BJ (cell line): ENCODE measurements at places on chromosomes 7 and 10.

DNA sequence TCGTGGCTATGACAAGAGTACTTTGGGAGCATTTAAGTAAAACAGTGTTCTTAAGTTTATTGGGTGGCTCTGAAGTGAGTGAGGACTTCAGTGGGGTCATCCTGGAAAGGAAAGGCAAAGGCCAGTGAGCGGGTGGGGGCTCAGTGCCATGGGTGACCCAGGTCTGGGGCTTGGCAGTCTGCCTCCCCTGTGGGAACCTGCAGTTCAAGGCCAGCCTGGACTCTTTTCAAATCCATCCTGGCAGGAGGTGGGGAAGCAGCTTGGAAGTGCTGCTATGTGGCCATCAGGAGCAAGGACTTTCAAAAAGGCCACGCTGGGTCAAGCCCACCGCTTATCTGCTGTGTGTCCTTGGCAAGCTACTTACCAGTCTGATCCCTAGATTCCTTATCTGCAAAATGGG lies 148.9 kb upstream of the NPS start:
- DNase-seq, result no peak

- DNase-seq, result no peak
Observed at GRCh38 chr7:93828260-93828659, 62.3 kb downstream of the TFPI2 start.

GRCh38 chr10:59991661-59992060 lies 85.3 kb upstream of the CCDC6 start:
- DNase-seq, result peak; percentile 5

- no peak for DNase-seq
Observed at GRCh38 chr7:150959739-150960734, 18.1 kb downstream of the KCNH2 start.

GRCh38 chr7:45417268-45417667 lies 156.9 kb upstream of the ADCY1 start:
- DNase-seq, result no peak

GRCh38 chr10:79995979-79996634 lies 47.2 kb upstream of the SFTPD start:
- DNase-seq, result no peak

DNA sequence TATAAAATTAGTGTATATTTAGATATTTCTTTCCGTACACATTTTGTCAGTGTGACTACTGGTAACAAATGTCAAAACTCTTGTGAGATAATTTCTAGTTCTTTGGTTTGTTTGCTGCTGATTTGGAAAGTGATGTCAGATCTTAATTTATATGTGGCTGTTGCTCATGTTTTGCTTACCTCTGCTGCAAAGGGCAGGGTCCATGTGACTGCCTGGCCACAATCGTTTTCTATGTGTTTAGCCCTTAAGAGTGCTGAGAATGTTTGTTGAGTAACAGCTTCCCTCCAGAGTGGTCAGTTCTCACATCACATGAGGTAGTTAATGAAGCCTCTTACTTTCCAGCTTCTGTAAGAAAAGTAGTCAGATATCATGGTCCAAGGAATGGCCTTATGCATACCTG lies 4.2 kb downstream of the NRBF2 start:
- DNase-seq, result no peak

DNA sequence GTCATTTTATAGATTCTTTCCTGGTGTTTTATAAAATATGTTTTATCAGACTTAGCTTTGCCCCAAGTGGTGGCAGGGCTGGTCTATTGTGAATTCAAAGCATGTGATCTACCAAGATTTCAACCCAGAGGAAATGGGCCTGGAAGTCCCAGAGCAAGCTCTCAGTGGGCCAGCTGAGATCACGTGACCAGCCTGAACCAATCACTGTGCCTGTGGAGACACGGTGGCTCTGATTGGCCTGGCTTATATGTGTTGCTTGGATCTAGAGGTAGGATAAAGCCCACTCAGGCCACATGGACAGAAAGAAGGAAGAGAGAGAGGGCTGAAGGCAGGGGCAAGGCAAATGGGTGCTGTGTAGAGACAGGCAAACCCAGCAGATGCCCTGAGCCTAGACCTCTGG lies 65.5 kb upstream of the GATA3 start:
- no peak for DNase-seq

GRCh38 chr10:24664991-24665390 lies 58.7 kb downstream of the ARHGAP21 start:
- DNase-seq, result no peak

DNA sequence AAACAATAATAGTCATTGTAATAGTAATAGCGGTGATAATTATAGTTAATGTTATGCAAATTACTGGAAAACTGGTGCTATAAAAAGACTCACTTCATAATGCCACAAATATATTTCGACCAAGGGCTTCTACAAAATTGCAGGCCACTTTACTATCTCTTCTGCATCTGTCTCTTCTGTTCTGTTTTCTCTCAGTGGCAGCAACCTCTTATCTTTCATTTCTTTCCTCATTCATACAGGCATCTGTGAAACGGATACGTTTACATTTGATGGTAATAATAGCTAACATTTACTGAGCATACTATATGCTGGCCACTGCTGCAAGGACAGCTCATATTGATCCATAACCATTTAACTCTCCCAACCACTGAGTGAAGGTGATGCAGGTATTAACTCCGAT lies 537.4 kb upstream of the PFKP start:
- DNase-seq, result no peak
